ENCODE measurements at places on chromosomes 3 and 15.
A peak's percentile ranks its signal among the peaks of the same experiment; 100 is the strongest.

- no peak for DNase-seq
Measured at GRCh38 chr15:43249236-43249635, 17.5 kb downstream of the TGM5 start.

- no peak for DNase-seq
Measured at GRCh38 chr3:176376531-176376930, 820.8 kb downstream of the TBL1XR1 start.

DNA sequence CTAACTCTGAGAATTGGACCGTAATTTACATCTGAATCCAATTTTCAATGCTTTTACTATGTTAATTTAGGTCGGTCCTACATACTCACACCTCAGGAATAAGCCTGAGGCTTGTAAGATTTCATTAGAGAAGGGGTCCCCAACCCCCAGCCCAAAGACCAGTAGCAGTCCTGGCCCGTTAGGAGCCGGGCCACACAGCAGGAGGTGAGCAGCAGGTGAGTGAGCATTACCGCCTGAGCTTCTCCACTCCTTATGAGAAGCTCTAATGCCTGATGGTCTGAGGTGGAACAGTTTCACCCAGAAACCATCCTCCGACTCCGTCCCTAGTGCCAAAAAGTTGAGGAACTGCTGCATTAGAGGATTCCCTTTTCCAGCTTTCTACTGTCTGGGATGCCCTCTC is 757.3 kb downstream of the SI start:
- DNase-seq, result no peak

GRCh38 chr3:46851364-46852333 is 11.6 kb downstream of the MYL3 start:
- no peak for DNase-seq

DNA sequence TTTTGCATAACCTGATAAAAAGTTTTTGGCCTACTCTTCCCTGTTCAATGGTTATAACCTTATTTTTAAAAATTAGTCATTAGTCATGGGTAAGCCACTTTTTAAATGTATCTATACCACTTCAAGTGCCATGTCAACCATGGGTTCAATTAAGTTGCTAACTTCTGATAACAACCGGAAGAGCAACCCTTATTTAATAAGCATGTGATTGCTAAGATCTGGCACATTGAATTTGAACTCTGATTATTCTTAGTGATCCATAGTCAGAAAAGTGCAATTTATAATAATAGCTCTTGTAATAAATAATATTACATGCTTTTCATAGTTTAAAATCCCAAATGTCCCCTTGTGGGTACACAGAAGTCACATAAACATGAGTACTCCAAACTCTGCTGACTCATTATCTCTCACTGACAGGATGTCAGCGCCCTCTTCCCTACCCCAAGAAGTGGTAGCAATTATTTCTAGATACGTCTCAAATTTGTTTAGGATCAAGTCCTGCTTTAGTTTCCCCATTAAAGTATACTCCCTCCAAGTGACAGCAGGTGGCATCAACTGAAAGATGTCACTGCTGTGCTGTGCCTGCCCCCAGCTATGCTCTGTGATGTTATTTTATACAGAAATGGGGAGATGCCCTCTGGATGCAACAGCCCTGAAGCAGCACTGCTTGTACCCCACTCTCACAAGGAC is 18.6 kb downstream of the SAMD7 start:
- no peak for DNase-seq

DNA sequence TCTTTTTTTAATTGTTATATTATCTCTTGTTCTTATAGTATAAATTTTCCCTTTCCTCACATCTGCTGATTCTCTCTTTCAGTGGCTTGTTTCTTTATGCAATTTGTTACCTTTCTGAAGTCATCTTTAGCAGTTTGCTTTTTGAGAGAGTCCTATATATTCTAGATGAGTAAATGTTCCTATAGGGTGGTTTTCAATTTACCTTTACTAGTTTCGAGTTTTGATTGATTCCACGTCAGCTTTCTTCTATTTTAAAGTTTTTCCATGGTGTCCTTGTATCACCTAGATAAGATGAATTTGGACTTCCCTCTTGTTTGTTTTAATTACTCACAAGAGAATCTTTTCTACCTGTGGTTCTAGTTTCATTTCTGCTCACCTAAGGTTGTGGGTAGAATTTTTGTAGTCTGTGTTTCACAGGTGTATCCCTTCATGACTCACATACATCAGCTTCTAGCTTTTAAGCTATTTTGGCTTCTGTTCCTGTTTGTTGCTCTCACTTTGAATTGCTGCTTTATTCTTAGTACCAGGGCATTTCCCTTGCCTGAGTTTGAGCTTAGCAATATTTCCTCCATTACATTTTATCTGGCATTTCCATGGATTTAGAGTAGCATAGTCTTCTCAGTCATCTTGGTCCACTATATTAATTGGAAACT is 6.4 kb downstream of the TEX9 start:
- DNase-seq, result peak; percentile 44

GRCh38 chr15:41139619-41140018 is 23.5 kb upstream of the INO80 start:
- DNase-seq, result no peak

DNA sequence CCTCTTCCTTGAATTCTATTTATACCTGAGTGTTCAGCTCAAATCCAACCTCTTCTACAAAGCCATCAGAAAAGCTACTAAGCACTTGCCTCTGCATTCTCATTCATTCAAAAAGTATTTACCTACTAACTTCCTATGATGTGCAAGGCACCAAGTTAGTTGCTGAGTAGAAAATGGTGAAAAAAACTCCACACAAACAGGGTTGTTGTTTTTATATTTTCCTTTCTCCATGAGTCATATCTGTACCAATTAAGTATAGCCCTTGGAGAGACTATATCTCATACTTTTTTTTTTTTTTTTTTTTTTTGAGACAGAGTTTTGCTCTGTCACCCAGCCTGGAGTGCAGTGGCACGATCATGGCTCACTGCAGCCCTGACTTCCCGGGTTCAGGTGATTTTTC is 67.7 kb downstream of the IGF2BP2 start:
- DNase-seq, result no peak

DNA sequence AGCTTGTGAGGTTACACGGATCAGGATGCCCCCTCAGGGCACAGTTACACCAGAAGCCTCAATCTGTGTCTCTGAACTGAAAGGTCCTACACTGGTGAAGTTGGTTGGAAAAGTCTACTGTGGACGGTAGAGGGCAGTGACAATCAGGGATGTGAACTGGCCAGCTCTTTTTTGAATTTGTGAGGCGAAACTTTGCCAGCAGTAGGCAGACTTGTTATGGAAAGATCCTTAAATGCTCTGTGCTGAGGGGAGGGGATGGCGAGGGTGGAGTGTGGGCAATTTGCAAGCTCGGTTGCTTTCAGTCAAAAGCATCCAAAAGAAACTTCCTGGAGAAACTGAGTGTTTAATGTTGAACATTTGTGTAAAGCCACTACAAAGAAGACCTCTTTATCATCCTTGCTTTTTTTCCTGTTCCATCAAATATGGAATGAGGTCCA is 127.4 kb upstream of the ABHD17C start:
- no peak for DNase-seq

All from NCI-H2171 treated with DMSO at 0.1 percent for 48 hours (cell line).